ENCODE measurements at places on chromosomes 4 and X. TPM values are rescaled to one million over a fixed set of nuclear protein-coding genes. Genes with fewer than 3 reads are reported as not detected.
A peak's percentile ranks its signal among the peaks of the same experiment; 100 is the strongest.

Gene CT45A3
- polyA plus RNA-seq: not detected

GRCh38 chr4:28228561-28229491 is 1368.2 kb downstream of the STIM2 start:
- no peaks in the 10 kb centered on the region for H3K36me3 ChIP-seq
- H3K27me3 ChIP-seq: no peaks in the 10 kb centered on the region
- H3K4me3 ChIP-seq: no peak overlapping the region

DNA sequence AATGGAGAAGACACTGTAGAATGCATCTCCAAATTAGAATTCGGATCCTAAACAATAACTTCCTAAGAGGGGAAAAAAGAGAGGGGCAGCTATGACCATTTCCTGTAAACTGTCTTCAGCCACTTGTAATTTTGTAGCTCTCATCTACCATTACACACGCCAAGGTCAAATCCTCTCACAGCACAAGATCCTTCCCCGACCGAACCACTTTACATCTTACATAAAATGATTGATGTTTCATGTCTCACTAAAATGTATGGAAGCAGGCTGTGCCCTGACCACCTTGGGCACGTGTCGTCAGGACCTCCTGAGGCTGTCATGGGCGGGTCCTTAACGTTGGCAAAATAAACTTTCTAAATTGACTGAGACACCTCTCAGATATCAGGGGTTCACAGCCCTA is 24.1 kb upstream of the PBDC1 start:
- peak; percentile 33 for DNase-seq
- peak overlapping the region; percentile 95 for H3K27ac ChIP-seq
- H3K4me1 ChIP-seq: peaks cover 2% of the 10 kb centered on the region

- H3K36me3 ChIP-seq: no peaks in the 10 kb centered on the region
- no peak overlapping the region for H3K4me3 ChIP-seq
- no peak for DNase-seq
- no peaks in the 10 kb centered on the region for H3K27me3 ChIP-seq
- H3K27ac ChIP-seq: no peak overlapping the region
Observed at GRCh38 chr4:126513596-126513995, 1119.2 kb upstream of the INTU start.

- no peak overlapping the region for H3K4me3 ChIP-seq
- no peak for DNase-seq
- H3K27me3 ChIP-seq: no peaks in the 10 kb centered on the region
- no peaks in the 10 kb centered on the region for H3K36me3 ChIP-seq
- no peak overlapping the region for H3K27ac ChIP-seq
Observed at GRCh38 chr4:177131736-177132135, 177.9 kb upstream of the NEIL3 start.

DNA sequence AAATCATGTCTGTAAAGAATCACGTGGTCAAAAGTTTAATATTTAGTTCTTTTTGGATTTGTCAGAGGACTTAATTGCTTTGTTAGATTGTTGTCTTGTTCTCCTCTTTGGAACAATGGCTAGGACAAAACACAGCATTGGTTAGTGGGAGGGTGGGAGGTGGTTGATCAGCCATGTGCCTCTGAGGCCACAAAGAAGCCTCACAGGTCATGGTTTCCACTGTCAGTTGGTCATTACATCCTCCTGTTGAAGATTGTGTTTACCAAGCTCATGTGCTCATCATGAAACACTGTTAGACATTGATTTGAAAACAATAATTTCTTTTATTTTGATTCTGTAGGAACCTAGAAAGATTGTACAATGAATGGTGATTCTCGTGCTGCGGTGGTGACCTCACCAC is 31.9 kb downstream of the ADD1 start:
- H3K4me1 ChIP-seq: peaks cover 6% of the 10 kb centered on the region
- peaks cover 10% of the 10 kb centered on the region for H3K36me3 ChIP-seq
- DNase-seq: no peak
- no peak overlapping the region for H3K4me3 ChIP-seq
- H3K27ac ChIP-seq: no peak overlapping the region
- no peaks in the 10 kb centered on the region for H3K27me3 ChIP-seq

DNA sequence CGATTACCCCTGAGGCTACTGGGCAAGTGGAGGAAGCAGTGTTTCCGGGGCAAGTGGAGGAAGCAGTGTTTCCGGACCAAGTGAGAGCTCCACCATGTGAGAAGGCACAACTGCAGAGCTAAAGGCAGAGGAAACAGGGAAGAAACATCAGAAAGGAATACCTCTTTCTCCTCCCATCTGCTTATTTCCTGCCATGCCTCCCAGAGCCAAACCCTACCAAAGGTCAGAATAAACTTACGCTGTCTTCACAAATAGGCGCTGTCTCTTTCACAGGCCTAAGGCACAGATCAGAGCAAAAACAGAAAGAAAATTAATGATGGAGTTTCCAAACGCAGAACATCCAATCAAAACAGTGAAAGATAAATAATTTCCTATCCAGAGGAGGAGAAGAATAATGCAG is 153.0 kb downstream of the ATOH1 start:
- no peaks in the 10 kb centered on the region for H3K27me3 ChIP-seq
- H3K36me3 ChIP-seq: no peaks in the 10 kb centered on the region
- H3K4me3 ChIP-seq: no peak overlapping the region
- no peak for DNase-seq
- H3K4me1 ChIP-seq: no peaks in the 10 kb centered on the region

Gene SHROOM2
- 14.6 TPM for polyA plus RNA-seq

- DNase-seq: no peak
- no peaks in the 10 kb centered on the region for H3K36me3 ChIP-seq
- no peaks in the 10 kb centered on the region for H3K4me1 ChIP-seq
- H3K4me3 ChIP-seq: no peak overlapping the region
- H3K27me3 ChIP-seq: no peaks in the 10 kb centered on the region
- H3K27ac ChIP-seq: no peak overlapping the region
Observed at GRCh38 chr4:86098691-86099090, 261.2 kb downstream of the MAPK10 start.

Gene AWAT2
- not detected for polyA plus RNA-seq

DNA sequence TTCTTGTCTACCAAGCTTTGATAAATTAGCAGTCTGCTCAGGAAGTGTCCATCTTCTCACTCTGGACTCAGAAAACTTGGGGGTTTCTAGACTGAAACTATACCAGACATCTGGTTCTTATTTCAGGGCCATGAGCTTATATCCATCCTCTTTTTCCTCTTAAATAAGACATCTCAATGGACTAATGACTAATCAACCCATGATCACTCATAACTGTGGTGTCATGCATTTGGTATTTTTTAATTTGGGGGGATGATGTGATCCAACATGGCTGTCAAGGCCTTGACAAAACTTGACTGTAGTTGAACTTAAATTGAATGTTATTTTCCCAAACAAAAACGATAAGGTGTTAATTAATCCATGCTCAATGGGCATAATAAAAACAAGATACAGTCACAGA is 87.8 kb downstream of the GPRASP3 start:
- no peaks in the 10 kb centered on the region for H3K36me3 ChIP-seq
- no peak overlapping the region for H3K4me3 ChIP-seq
- no peaks in the 10 kb centered on the region for H3K27me3 ChIP-seq

DNA sequence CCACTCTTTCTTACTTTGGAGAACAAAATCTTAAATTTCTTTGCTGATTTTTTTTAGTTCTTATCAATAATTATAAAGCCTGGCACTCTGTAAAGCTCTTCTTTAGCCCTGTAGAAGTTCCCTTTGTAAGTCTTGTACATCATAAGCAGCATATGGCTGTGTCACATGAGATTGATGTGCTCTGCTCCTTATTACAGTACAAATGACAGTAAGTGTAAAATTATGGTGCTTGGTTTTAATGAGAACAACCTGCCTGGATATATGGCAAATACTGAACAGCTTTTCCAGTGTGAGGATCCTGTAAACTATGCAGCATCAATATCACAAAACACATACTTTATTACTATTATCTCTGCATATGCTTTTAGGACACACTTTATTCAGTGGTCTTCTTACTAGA is 145.9 kb upstream of the GNPDA2 start:
- H3K4me1 ChIP-seq: no peaks in the 10 kb centered on the region
- no peak overlapping the region for H3K4me3 ChIP-seq
- no peaks in the 10 kb centered on the region for H3K27me3 ChIP-seq
- no peak for DNase-seq

Gene MGAT4D
- polyA plus RNA-seq: not detected

Gene DCLK2
- polyA plus RNA-seq: 15.5 TPM

Gene GYPE
- 0.36 TPM for polyA plus RNA-seq

DNA sequence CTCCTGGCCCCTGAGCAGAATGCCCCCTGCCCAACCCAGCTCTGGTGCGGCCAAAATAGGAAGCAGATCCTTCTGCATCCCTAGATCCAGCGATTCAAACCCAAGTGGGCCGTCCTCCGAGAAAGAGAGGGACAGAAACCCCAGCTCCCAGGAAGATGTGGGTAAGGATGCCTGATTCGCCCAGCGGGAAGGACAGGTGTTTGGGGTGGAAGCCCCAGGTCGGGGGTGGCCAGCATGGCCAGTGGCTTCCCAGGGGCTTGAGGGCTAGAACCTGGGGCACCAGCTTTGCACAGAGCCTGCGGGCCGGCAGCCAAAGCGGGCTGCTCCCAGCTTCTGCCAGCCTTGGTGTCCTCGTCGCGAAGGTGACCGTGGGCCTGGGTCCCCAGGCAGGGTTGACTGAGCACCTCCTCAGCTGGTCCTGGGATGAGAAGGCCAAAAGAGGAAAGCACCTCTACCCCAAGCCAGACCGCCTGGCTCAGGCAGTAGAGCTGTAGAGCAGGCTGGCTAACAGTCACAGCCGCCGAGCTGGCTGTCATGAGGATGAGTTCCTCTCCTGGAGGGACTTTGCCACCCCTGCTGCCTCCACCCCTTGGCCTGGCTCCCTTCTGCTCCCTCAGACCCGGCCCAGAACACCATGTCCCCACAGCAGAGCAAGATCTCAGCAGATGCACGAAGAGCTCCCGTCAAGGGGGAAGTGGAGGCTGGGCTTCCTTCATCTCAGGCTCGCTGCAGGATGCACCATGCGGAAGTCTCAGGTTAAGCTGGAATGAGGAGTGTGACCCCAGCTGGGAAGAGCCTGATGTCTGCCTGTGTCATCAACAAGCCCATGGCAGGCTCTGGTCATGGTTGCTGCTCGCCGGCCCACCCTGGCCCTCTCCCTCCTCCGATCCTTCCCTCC is 59.9 kb downstream of the CPZ start:
- H3K4me3 ChIP-seq: no peak overlapping the region
- no peaks in the 10 kb centered on the region for H3K4me1 ChIP-seq
- H3K36me3 ChIP-seq: no peaks in the 10 kb centered on the region
- H3K27ac ChIP-seq: no peak overlapping the region
- no peak for DNase-seq

DNA sequence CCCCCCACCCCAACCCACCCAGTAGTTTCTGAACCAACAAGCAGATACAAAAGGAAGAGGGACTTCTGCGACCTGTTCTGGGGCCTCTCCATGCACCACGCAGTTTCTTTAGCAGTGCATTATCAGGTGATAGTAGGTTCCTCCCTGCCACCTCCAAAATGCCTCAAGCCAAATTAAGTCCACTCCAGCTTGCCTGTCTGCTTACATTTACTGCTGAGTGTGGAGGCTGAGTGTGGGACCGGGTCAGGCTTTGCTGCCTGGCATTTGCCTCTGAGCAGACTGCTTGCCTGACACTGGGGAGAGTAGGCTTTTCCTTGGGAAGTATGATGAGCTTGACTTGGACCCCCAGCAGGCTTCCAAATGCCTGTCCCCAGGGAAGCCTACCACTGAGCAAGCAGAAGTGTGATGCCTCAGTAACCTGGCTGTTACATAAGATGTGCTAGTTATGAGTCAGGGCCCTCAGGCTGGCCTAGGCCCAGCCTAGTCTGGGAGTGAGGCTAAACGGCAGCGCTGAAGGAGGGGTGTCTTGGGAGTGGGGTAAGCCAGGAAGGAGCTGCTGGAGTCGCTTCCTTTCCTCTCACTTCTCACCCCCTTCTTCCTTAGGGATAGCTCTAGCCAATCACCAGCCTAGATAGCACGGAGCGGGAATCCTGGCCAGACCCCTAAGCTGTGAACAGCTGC is 9.0 kb downstream of the TSC22D3 start:
- no peak overlapping the region for H3K27ac ChIP-seq
- no peaks in the 10 kb centered on the region for H3K36me3 ChIP-seq
- no peaks in the 10 kb centered on the region for H3K4me1 ChIP-seq
- no peak overlapping the region for H3K4me3 ChIP-seq

- H3K36me3 ChIP-seq: no peaks in the 10 kb centered on the region
- no peaks in the 10 kb centered on the region for H3K27me3 ChIP-seq
- H3K4me1 ChIP-seq: no peaks in the 10 kb centered on the region
- no peak overlapping the region for H3K4me3 ChIP-seq
- no peak for DNase-seq
Observed at GRCh38 chr4:163195247-163195765, 28.6 kb upstream of the NAF1 start.

DNA sequence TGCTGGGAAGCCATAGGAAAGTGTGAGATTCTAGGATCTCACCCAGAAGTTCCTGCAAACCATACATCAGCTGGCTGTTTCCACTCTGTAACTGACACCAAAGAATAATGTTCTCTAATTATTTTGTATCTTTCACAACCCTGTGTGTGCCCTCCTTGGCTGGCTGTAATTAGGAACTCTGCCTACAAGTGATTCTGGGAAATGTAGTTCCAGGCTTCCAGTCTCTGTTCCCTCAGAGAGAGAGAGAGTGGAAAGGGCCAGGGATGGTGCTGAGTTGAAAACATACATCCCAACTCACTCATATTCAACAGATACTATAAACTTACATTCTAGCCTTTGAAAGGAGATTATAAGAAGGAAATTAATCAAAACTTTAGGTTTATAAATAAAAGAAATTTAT is 57.5 kb upstream of the C1QTNF7 start:
- no peak for DNase-seq
- no peaks in the 10 kb centered on the region for H3K27me3 ChIP-seq
- H3K4me3 ChIP-seq: no peak overlapping the region
- no peaks in the 10 kb centered on the region for H3K36me3 ChIP-seq
- no peak overlapping the region for H3K27ac ChIP-seq

DNA sequence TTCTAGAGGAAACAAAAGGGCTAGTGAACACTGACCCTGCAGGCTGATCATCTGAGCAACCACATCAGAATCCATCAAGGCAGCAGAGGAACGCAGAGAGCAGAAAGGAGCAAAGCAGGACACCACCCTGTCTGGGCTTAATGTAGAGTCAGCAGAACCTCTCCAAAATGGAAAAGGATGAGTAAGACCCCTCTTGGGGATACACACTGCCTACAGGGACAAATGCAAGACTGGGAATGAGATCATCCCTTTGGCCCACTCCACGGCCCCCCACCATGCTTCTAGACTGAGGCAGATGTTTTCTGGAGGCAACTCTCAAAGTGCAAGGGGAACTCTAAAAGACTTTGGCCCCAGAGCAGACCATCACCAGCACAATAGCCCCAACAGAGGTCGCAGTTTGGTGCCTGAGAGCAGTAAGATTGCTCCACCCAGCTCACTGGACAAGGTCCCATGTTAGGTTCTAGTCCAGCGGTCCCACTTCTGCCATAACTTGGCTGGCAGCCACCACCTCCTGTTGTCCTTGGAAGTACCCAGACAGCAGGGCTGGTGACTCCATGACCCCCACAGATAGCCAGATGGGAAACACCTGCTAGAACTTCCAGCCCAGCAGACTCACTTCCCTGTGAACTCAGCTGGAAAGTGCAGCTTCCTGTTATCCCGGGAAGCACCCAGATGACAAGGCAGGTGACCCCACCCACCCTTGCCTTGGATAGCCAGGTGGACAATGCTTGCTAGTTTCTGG is 372.7 kb downstream of the INPP4B start:
- H3K27me3 ChIP-seq: no peaks in the 10 kb centered on the region
- no peak overlapping the region for H3K27ac ChIP-seq
- H3K4me3 ChIP-seq: no peak overlapping the region
